Osteocyte (in vitro differentiated cells): ENCODE measurements at places on chromosomes 11 and 22.

- DNase-seq = no peak
These were observed 137.7 kb upstream of the NAV2 start for GRCh38 chr11:19574916-19575315.

DNA sequence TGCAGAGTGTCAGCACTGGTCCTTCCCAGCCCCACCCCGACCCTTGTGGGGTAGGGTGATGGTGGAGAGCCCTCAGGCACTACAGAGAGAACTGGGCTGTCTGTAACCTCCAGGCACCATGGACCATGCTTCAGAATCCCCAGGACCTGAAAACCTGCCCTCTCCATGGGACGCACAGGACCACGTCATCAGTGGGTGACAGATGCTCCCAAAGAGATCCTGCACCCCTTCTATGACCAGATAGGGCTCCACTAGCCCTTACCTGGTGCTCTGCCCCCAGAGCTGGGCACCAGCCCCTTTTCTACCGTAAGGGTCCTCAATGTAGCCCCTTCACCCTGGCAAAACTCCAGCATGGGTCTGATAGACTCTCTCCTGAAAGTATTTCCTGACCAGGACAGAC is 165.9 kb upstream of the NECTIN1 start:
- DNase-seq = no peak

DNA sequence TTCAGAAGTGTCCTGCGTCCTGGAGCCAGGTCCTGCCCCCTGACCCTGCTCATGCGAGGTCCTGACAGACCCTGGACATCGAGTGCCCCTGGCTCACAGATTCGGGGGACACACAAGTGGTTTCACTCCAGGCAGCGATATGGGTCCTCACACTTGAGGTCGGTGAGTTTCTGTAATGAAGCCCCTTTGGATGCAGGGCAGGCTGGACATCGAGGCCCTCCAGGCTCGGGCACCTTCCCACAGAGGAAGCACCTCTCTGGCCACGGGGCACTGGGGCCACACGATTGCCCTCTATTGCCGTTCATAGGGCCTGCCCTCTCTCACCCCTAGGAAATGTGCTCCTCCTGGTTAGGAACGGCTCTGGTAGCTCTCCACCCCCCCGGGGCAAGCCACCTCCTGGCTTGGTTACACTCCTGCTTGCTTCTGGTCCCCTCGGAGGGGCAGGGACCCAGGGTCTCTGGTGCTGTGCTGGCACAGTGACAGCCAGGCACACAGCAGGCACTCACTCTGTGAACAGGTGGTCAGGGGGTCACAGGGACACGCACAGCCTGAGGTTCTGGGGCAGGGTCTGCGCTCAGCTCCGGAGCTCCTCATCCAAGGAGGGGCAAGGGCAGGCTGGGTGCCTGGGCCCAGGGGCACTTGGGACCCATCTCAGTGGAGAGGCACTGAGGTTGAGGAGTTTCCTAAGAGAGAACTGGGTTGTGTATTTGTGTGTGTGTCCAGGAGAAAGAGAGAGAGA is 907.7 kb downstream of the BRD1 start:
- peak; percentile 80 for DNase-seq

DNA sequence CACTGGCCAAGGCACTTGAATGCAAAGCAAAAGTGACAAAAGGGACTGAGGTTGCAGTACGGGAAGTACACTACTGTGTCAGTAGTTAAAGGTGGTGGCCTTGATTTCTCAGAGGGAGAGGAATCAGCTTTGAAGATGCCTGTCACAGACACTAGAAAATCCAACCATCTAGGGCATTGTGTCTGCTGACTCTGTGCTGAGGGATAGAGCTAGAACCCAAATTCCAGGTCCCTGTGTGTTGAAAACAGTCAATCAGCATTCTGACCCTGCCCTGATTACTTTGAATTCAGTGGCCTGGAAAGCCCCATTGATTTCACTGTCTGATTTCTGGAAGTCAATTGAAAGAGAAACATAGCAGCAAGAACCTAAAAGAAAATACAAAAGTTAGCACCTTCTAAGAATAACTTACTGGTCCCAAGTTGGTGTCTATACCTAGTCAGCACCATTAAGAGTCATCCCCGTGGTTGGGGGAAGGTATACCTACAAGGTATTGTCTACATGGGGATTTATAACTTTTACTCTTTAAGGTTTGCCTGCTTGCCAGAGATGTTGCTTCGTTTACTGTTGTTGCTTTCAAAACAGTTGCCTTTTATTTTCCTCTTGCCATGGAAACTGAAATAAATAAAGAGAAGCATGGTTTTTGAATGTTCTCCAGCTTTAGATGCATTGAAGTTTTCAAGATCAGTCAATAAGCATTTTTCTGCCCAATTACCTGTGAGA is 97.3 kb downstream of the PDHX start:
- no peak for DNase-seq

DNA sequence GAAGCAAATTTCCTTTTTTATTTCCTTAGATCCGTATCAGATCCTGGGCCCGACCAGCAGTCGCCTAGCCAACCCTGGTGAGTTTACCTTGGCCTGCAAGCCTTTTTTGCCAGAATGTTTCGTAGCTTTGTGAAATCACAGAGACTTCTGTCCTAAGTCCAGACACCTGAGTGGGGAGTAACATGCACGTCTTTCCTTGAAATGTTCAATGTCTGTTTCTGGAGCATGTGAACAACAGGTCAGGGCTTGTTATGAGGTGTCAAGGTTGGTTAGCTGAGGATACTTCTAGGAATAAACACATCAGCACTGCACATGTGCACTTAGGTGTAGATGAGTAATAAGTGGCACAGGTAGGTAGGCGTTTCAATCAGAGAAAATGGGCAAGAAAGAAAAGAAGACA is 58.0 kb downstream of the KCNJ1 start:
- no peak for DNase-seq
